ENCODE measurements at places on chromosomes 1 and 21. TPM values are rescaled to one million over a fixed set of nuclear protein-coding genes. Genes with fewer than 3 reads are reported as not detected.

Gene NEK2
- 1.7 TPM for total RNA-seq

Gene ERO1B
- total RNA-seq, result 7.8 TPM

Gene RGS2
- total RNA-seq, result 22.1 TPM

Gene CAPN8
- total RNA-seq, result 126 TPM

GRCh38 chr1:201298396-201299381, 15.4 kb downstream of the PKP1 start:
- DNase-seq, result peak; percentile 52

GRCh38 chr1:14846688-14847087, 248.2 kb downstream of the KAZN start:
- DNase-seq, result no peak

DNA sequence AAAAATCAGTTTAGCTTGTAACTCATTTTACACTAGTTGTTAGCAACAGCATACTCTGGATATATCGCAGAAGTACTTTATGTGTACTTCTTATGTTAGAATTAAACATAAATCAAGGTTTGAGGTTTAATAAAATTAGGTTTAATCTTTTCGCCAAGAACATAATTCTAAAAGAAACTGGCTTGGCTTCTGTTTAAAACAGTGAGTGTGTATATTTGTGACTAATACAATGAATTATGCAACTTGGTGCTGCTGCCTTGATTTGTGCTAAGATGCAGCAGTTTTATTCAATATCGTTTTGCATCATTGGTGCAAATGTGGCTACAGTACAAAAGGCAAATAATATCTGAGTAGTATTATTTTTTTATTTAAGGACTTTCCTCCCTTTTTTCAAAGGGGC, 44.8 kb downstream of the USP25 start:
- DNase-seq, result no peak

Data from transverse colon (tissue), 4 donors.